ENCODE measurements at places on chromosomes 6 and 20. TPM values are rescaled to one million over a fixed set of nuclear protein-coding genes. Genes with fewer than 3 reads are reported as not detected.

SYNCRIP gene
- total RNA-seq = 103 TPM

C20orf204 gene
- total RNA-seq = 3.8 TPM

- DNase-seq = no peak
Observed at GRCh38 chr6:137893726-137894125, 26.7 kb downstream of the TNFAIP3 start.

DNA sequence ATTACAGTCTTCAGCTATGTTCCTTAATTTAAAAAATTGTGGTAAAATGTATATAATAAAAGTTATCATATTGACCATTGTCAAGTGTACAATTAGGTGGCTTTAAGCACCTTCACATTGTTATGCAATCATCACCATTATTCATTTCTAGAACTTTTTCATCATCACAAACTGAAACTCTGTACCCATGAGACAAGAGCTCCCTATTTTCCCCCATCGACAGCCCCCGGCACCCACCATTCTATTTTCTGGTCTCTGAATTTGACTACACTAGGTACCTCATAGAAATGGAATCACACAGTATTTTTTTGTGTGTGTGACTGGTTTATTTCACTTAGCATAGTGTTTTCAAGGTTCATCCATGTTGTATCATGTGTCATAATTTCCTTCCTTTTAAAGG lies 39.7 kb upstream of the FYN start:
- DNase-seq = no peak

- no peak for DNase-seq
Observed at GRCh38 chr6:136716917-136717715, 75.2 kb downstream of the MAP3K5 start.

GRCh38 chr6:53369876-53370515 lies 21.2 kb upstream of the ELOVL5 start:
- DNase-seq = no peak

TUBB gene
- 901 TPM for total RNA-seq

DNA sequence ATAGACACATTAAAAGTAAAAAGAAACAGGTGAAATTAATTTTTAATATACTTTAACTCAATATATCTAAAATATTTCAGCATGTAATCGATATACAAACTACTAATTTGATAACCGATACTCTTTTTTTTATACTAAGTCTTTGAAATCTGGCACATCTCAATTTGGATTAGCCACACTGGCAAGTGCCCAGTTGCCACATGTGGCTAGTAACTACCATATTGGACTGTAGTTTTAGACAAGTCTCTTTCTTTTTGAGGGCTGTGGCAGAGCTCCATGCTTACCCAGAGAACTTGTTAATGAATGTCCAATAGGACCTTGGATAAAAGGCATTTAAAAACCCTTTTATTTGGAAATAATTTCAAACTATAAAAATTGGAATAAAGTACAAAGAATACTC lies 17.8 kb downstream of the TULP4 start:
- DNase-seq = no peak

DNA sequence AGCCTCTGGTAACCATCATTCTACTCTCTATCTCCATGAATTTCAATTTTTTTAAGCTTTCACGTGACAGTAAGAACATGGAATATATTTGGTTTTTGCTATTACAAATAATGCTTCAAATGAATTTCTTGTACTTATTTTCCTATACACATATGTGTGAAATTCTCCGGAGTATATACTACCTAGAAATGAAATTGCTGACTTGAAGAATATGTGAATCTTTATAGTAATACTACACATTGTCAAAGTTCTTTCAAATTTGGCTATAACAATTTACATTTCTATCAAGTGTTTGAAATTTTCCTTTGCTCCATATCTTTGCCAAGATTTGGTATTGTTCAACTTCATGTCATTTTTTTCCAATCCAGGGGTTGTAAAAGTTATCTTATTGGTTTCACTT lies 11.6 kb upstream of the VGLL2 start:
- no peak for DNase-seq

GRCh38 chr20:36506253-36506652 lies 35.1 kb upstream of the MYL9 start:
- peak; percentile 39 for DNase-seq

GRCh38 chr6:123415844-123416468 lies 220.8 kb downstream of the TRDN start:
- DNase-seq = peak; percentile 44

DNA sequence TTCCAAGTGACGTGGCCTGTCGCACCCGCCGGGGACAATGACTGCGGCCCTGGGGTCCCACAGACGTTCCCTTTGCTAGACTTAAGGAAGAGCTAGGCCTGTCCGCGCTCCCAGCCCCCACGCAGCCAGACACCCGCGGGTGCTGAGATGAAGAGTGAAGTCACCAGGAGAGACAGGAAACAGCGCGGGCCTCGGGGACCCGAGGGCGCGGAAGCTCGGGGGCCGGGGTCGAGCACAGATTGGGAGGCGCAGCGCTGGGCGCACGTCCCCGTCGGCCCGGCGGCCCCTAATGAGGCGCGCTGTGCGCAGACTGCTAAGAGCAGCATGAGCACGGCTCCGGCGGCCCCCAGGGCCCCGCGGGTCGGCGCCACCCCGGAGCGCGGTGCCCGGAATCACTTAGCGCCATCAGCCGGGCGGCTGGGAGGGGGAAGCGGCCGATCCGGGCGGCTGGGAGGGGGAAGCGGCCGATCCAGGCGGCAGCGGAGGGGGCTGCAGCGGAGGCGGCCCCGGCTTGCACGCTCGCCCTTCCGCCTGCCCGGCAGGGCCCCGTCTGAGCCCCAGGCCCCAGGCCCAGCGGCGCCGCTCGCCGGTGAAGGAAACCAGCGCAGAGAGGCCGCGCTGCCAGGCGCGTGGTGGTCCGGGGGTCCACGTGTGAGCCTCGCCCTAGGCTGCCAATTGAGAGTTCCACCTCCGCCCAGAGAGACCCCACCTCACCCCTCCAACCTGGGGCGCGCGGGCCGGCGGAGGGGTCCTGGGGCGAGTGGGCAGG lies 8.3 kb upstream of the AVP start:
- DNase-seq = no peak

- DNase-seq = no peak
Observed at GRCh38 chr20:33032555-33032954, 1.1 kb downstream of the BPIFB6 start.

DNA sequence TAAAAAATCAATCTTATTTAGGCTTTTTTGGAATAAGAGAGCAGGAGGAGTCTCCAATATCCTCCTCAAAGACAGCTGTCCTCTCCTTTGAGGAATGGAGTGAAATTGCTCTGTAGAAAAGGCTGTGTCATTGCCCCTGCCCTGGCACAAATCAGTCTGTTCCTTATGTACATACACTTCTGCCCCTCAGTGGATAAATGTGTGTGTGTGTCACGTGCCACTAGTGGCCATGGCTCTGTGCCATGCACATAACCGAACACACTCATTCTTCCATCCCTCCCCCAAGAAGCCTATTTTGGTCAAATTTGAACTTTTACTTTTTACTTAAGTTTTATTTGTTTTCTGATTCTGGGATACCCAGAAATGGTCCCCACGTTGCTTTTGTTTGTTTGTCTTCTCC lies 49.2 kb downstream of the ANKS1A start:
- no peak for DNase-seq
